Fibroblast of skin of back (primary cell): ENCODE measurements at places on chromosomes 13 and 19.

DNA sequence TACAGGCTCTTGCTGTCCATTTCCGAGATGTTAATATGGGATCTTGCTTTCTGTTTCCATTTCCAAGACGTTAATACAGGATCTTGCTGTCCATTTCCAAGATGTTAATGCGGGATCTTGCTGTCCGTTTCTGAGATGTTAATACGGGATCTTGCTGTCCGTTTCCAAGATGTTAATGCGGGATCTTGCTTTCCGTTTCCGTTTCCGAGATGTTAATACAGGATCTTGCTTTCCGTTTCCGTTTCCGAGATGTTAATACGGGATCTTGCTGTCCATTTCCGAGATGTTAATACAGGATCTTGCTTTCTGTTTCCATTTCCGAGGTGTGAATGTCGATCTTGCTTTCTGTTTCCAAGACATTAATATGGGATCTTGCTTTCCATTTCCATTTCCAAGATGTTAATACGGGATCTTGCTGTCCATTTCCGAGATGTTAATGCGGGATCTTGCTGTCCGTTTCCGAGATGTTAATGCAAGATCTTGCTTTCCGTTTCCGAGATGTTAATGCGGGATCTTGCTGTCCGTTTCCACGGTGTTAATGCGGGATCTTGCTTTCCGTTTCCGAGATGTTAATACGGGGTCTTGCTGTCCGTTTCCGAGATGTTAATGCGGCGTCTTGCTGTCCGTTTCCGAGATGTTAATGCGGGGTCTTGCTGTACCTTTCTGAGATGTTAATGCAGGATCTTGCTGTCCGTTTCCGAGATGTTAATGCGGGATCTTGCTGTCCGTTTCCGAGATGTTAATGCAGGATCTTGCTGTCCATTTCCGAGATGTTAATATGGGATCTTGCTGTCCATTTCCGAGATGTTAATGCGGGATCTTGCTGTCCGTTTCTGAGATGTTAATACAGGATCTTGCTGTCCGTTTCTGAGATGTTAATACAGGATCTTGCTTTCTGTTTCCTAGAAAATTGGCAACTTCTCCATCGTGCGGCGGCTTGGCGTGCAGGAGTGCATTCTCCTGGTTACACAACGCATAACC, 38.3 kb downstream of the PEX11G start:
- peak; percentile 34 for DNase-seq

- DNase-seq, result peak; percentile 80
These were observed 58.1 kb upstream of the UBL3 start for GRCh38 chr13:29908416-29909080.

- no peak for DNase-seq
These were observed 203.8 kb upstream of the SLITRK6 start for GRCh38 chr13:86003029-86003428.

DNA sequence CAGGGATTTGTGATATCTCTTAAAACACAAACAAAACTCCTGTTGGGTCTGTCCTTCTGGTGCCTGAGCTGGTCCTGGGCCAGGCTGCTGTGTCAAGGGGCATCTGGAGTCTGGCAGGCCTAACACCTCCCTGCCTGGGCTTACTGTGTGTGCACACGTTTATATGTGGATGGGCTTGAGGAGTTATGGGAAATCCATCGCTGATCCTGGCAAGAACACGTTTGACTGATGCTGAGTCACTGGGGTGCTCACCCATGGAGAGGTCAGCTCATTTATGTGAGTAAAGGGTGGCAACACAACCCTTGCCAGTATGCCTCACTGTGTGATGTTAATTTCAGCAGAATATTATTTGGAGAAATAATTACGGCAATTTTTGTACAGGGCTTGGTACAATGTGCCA, 44.5 kb upstream of the PCDH8 start:
- no peak for DNase-seq

- DNase-seq, result no peak
These were observed at the start of gene GJB6 for GRCh38 chr13:20231839-20232555. Gene GJB6, minus strand, starts transcription at chr13:20232319. Its CDS starts 8,839 bp downstream, at chr13:20223480.

DNA sequence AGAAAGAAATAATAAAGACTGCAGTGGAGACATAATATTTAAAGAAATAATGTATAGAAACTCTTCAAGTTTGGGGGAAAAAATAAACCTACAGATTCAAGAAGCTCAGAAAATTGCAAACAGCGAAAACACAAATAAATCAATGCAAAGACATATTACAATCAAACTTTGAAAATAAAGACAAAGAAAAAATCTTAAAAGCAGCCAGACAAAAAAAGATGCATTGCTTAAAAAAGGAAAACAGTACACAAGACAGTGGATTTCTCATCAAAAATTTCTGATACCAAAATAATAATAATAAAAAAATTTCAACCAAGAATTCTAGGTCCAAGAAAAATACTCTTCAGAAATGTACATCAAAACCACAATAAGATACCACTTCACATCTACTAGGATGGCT, 681.0 kb downstream of the UQCRFS1 start:
- DNase-seq, result no peak

- no peak for DNase-seq
These were observed 514 bp upstream of the ARGLU1 start for GRCh38 chr13:106568299-106569003.

DNA sequence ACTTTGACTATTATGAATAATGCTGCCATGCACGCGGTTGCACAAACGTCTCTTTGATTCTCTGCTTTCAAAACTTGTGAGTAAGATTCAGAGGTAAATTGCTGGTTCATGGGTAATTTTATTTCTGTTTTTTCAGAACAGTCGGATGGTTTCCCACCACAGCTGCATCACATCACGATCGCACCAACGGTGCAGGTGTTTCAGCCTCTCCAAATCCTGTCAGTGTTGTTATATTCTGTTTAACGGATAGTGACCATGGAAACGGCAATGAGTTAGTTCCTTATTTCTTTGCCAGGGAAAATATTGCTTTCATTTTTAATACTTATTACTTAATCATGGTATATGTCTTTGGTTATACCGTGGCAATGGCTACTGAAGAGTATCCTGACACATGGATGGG, 19.1 kb upstream of the ZNF835 start:
- DNase-seq, result no peak

- DNase-seq, result peak; percentile 68
These were observed 37.3 kb downstream of the RNF6 start for GRCh38 chr13:26184791-26185250.

- DNase-seq, result no peak
These were observed 304.7 kb downstream of the POU4F1 start for GRCh38 chr13:78298657-78299056.

- DNase-seq, result no peak
These were observed 58.8 kb upstream of the C1QTNF9B start for GRCh38 chr13:23956106-23956505.

- DNase-seq, result no peak
These were observed 111.6 kb downstream of the GGACT start for GRCh38 chr13:100476963-100477362.

- DNase-seq, result peak; percentile 59
These were observed 36.1 kb upstream of the KLF2 start for GRCh38 chr19:16288544-16288943.

- DNase-seq, result no peak
These were observed 91.3 kb downstream of the KCNRG start for GRCh38 chr13:50106559-50106958.

DNA sequence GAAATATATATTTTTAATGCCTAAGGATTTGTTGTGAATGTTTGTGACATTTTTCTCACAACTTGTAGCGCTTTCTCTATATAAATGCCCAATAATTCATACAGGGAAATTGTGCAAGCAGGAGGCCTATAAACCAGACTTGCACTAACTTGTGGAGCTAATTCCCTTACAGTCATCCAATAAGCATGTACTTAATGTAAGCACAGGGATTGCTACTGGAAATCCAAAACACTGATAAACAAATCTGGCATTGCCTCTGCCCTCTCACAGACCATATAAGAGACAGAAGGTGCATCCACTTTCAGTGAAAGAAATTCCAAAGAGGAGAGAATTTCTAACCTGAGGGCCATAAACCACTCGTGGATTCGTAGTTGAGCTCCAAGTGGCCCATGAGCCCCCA, 518.8 kb downstream of the MYO16 start:
- no peak for DNase-seq
